Endodermal cell (in vitro differentiated cells): ENCODE measurements at places on chromosomes 6 and 20. TPM values are rescaled to one million over a fixed set of nuclear protein-coding genes. Genes with fewer than 3 reads are reported as not detected.
A peak's percentile ranks its signal among the peaks of the same experiment; 100 is the strongest.

- DNase-seq: no peak
Observed at GRCh38 chr6:89501753-89502152, 68.8 kb downstream of the ANKRD6 start.

TRAPPC3L gene
- total RNA-seq: not detected in 3 replicates

DNA sequence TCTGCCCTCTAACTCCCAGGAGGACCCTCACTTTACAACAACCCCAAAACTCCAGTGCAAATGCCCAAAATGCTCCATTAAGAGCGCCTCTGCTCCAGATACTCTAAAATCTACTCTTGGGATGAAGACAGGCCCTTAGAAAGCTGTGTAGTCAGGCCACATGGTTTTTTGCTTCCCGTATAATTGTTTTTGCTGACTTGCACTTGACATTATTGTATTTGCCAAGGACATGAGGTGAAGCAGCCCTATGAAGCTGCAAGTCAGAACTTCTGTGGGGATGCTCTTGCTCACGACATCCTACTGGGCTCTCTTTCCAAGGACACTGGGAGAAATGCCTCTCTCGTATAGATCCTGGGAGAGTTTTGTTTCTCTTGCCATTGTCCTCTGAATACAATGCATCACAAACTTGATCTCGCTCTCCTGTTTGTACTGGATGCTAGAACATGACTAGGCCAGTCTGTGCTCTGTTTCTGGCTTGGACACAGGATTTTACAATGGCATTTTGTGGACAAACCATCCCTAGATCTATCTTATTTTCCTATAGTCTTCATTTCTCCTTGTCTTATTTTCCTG, 177.2 kb upstream of the DTNBP1 start:
- DNase-seq: no peak

NKX2-2 gene
- total RNA-seq: 1.4 and 1.5 TPM in 2 replicates

FAM162B gene
- total RNA-seq: 0.77 and 0.79 TPM in 2 replicates

GRCh38 chr6:82166493-82166892, 81.1 kb downstream of the IBTK start:
- no peak for DNase-seq

- DNase-seq: peak; percentile 53
Observed at GRCh38 chr6:138885156-138885819, 89.4 kb downstream of the ECT2L start.

GRCh38 chr6:144140867-144141266, 9.4 kb upstream of the STX11 start:
- no peak for DNase-seq

EFCAB8 gene
- 0.81 and 1.0 TPM in 2 replicates for total RNA-seq

DNA sequence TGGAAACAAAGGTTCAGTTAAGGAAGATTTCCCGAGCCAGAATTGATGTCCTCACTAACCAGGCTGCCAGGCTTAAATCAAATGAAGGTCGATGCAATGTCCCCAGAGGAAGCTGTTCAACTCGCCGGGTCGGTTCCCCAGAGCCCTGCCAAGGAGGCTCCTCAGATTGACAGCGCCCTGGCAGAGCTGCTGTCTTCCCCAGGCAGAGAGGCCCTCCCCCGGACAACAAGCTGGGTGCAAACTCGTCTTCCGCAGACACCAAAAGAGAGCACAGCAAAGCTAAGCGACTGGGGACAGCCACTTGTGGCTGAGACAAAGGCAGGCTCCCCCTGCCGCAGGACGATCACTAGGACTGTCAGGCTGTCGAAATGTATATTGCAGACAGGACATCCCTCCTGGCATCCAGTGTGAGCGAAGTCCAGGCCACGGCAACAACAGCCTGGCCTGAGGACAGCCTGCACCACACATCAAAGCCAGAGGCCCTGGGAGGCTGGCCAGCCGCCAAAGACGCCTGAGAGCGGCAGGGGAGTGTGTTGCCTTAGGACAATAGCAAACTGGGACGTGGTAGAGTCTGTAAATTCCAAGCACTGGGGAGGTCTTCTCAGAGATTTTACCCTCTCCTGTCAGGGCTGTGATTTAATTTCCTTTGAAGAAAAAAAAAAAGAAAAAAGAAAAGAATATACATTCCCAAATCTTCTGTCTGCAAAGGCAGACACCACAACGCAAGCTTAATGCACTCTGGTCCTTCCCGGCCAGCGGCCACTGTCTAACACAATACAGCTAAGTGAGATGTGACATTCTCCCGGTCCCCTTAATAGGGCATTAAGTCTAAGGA, 99.1 kb downstream of the HIVEP2 start:
- DNase-seq: peak; percentile 87

- DNase-seq: no peak
Observed at GRCh38 chr6:10478187-10479040, 42.7 kb upstream of the GCNT2 start.

GRCh38 chr6:25303254-25303653, 24.1 kb downstream of the CARMIL1 start:
- no peak for DNase-seq

PHACTR1 gene
- total RNA-seq: 6.3 and 9.9 TPM in 2 replicates

GRCh38 chr20:59721386-59721785, 117.0 kb downstream of the PHACTR3 start:
- no peak for DNase-seq

DNA sequence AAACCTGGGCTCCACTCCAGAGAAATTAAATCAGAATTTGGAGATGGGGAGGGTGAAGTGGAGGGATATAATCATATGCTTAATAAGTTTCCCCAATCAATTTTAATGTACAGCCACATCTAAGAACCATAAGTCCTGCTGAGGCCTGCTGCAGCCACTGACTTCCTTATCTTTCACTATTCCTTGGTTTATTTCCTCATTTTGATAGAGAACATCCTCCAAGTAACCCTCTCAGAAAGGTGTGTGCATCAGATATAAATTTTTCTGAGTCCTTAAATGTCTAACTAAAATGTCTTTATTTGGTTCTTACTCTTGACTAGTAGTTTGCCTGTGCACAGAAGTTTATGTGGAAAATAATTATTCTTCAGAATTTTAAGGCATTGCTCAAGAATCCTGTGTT, 23.7 kb upstream of the SIRT5 start:
- DNase-seq: no peak

GRCh38 chr20:44170816-44171410, 16.1 kb downstream of the JPH2 start:
- no peak for DNase-seq

- no peak for DNase-seq
Observed at GRCh38 chr6:73631849-73632248, 21.9 kb downstream of the SLC17A5 start.

DNA sequence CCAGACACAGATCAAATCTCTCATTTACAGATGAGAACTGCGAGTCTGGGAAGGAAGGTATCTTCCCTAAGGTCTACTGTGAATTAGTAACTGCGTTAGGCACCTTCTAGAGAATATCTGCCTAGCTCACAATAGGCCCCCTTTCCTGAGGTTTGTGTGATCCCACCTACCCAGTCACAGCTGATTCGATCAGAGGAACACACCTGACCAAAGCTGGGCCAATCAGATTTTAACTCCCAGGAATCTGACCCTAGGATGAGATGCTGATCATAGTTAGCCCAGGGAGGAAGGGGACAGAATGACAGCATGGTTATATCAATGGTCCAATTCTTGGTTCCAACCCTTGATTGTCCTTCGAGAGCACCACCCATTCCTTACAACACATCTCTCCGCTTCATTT, 7.4 kb upstream of the CCDC167 start:
- peak; percentile 71 for DNase-seq

GRCh38 chr6:128007658-128008057, 106.8 kb upstream of the THEMIS start:
- DNase-seq: no peak

DNA sequence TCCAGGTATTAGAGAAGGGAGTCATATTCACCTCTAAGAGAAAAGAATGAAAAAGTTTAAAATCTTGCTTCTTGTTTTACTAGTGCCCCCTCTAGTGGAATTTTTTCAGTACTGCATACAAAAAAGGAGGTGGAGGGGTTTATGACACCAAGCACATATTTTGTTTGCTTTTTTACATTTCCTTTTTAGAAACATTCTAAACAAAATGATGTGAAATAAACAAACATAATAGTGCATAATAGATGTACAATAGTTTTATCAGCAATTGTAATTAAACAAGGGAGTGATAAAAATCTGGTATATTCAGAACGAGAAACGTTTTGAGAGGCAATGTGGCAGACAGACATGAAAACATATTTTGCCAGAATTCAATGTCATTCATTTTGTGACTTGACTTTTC, 111.0 kb upstream of the TFAP2D start:
- no peak for DNase-seq

DEFB132 gene
- total RNA-seq: not detected in 2 replicates

GRCh38 chr6:12657884-12658283, 58.7 kb upstream of the PHACTR1 start:
- no peak for DNase-seq

DNA sequence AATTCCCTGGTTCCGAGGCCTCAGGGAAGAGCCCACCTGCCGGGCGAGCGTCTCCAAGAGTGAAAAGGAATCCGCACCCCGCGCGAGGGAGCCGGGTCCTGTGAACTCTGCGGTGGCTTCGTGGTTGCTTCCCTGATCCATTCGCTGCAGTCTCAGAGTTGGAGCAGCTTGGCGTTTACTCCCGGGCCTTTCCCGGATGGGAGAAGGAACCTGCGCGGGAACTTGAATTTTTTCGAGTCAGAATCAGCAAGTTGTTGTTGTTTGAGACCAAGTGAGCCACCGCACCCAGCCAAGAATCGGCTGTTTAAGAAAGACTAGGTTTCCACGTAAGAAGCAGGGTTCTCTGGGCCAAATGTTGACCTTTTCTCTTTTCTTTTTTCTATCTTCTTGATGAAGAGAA, 12.9 kb downstream of the PRSS16 start:
- DNase-seq: peak; percentile 74

GRCh38 chr6:27693766-27694546, 218.2 kb downstream of the OR2B2 start:
- peak; percentile 84 for DNase-seq

GRCh38 chr6:113362301-113363047, 494.7 kb upstream of the MARCKS start:
- no peak for DNase-seq

IYD gene
- total RNA-seq: not detected in 3 replicates

GRCh38 chr6:39338397-39338796, 15.9 kb upstream of the KCNK16 start:
- no peak for DNase-seq
